ENCODE measurements at places on chromosomes 3 and 15. TPM values are rescaled to one million over a fixed set of nuclear protein-coding genes. Genes with fewer than 3 reads are reported as not detected.
A peak's percentile ranks its signal among the peaks of the same experiment; 100 is the strongest.

Gene CHRFAM7A
- not detected for total RNA-seq

Gene TIPARP
- 50.5 TPM for total RNA-seq

Gene CYP1A2
- total RNA-seq: not detected

Gene MESP2
- not detected for total RNA-seq

Gene CYP8B1
- not detected for total RNA-seq

Gene GOLGA8R
- 1.6 TPM for total RNA-seq

Gene ISLR2
- not detected for total RNA-seq

Gene CCDC54
- total RNA-seq: not detected

DNA sequence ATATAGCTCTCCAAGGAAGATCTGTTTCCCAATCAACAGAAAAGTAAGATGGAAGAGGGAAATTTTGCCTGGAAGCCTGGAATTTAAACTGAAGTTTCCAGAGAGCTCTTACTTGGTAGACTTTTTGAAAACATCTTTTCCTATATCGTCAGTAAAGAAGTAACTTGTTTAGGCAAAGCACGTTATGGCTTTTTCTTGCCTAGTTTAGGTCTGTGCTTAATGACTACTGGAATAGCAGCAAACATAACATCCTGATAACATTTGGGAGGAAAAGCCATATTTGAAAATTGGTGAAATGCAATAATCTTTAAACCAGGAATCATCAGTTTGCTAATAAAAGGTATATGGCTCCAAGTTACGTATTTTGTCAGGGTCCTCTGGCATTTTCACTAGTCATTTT, 160.4 kb upstream of the CGNL1 start:
- H3K4me1 ChIP-seq: peaks cover 64% of the 10 kb centered on the region
- no peak overlapping the region for H3K4me3 ChIP-seq

- no peaks in the 10 kb centered on the region for H3K4me1 ChIP-seq
- H3K4me3 ChIP-seq: no peak overlapping the region
- H3K27me3 ChIP-seq: no peaks in the 10 kb centered on the region
- no peak overlapping the region for H3K27ac ChIP-seq
- DNase-seq: no peak
Measured at GRCh38 chr3:157023226-157023625, 136.7 kb downstream of the CCNL1 start.

- H3K4me1 ChIP-seq: no peaks in the 10 kb centered on the region
- DNase-seq: no peak
- H3K27me3 ChIP-seq: no peaks in the 10 kb centered on the region
- H3K36me3 ChIP-seq: no peaks in the 10 kb centered on the region
- no peak overlapping the region for H3K27ac ChIP-seq
- H3K4me3 ChIP-seq: no peak overlapping the region
Measured at GRCh38 chr15:71170163-71170562, 54.9 kb downstream of the THSD4 start.

GRCh38 chr15:63595065-63595464, 2.1 kb upstream of the FBXL22 start:
- no peak overlapping the region for H3K27ac ChIP-seq
- peaks cover 22% of the 10 kb centered on the region for H3K4me1 ChIP-seq
- H3K36me3 ChIP-seq: peaks cover 32% of the 10 kb centered on the region

DNA sequence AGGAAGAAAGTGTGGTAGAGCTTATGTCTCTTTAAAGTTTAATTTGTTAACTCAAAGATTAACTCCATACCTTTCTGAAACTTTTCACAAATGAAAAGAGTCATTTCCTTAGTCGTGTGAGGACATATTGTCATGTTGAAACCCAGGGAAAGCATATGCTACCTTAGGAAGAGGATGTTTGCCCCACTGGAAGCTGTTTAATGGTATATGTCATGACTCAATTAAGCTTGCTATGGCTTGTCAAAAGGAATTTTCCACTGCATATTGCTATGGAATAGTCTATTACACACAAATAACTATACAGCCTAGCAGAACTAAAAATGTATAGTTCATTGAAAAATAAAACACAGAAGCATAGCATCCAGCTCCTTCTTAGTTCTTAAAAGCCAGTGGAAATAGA, 69.9 kb downstream of the NSUN3 start:
- no peak overlapping the region for H3K27ac ChIP-seq
- H3K27me3 ChIP-seq: no peaks in the 10 kb centered on the region
- no peak overlapping the region for H3K4me3 ChIP-seq
- H3K4me1 ChIP-seq: no peaks in the 10 kb centered on the region

DNA sequence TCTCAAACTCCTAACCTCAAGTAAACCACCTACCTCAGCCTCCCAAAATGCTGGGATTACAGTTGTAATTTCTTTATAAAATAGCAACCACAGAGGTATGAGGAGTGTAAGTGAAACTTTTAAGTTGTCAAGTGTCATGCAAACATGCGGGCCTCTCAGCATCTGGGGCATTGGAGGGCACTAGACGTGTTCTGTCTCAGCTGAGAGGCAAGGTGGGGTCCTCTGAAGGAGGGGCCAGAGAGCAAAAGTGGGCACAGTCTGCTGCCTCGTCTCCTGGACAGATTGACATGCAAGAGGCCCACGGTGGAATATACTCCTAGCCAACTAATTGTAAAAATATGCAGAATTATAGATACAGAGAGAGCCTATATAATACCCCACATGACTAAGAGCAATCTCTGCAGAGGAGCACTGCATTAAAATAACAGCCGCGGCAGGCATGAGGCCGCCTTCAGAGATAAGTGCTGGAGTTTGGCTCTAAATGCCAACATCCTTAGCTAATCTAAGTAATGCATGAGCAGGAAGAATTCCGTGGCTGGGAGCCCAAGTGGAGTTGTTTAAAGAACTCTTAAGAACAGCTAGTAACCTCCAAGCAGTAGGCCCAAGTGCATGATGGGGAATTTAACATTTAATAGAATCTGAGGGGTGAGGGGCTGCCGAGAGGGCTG, 87.8 kb upstream of the RNU6-1 start:
- H3K4me1 ChIP-seq: peaks cover 29% of the 10 kb centered on the region
- H3K27me3 ChIP-seq: no peaks in the 10 kb centered on the region
- no peak overlapping the region for H3K4me3 ChIP-seq
- DNase-seq: peak; percentile 68
- H3K36me3 ChIP-seq: no peaks in the 10 kb centered on the region
- peak overlapping the region; percentile 27 for H3K27ac ChIP-seq

DNA sequence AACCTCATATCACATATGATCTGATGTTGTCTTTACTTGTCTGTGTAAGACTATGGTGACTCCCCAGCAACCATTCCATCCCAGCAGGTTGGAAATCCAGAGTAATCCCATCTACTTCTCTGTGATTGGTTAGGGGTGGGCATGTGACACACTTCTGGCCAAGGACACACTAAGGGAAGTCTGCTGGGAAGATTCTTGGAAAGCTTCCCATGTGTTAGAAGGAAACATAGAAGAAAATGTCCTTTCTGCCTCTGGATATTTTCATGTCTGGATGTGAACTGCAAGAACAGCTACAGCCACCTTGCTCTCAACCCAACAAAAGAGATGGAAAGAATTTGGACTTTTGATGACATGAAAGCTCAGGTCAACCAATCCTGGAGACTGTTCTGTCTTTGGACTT, 2.6 kb upstream of the UBE2Q2 start:
- H3K27ac ChIP-seq: no peak overlapping the region
- 0 out of 2 replicates have a peak, but pooled peaks cover 4% of the 10 kb centered on the region for H3K27me3 ChIP-seq
- H3K4me1 ChIP-seq: peaks cover 17% of the 10 kb centered on the region

- H3K4me3 ChIP-seq: no peak overlapping the region
- no peaks in the 10 kb centered on the region for H3K27me3 ChIP-seq
- H3K4me1 ChIP-seq: peaks cover 21% of the 10 kb centered on the region
- no peak for DNase-seq
- H3K36me3 ChIP-seq: peaks cover 66% of the 10 kb centered on the region
Measured at GRCh38 chr15:63071288-63071909, 28.9 kb downstream of the TPM1 start.

- H3K27ac ChIP-seq: no peak overlapping the region
- H3K4me1 ChIP-seq: peaks cover 10% of the 10 kb centered on the region
- H3K4me3 ChIP-seq: no peak overlapping the region
- H3K36me3 ChIP-seq: no peaks in the 10 kb centered on the region
- no peak for DNase-seq
Measured at GRCh38 chr3:138418601-138419206, 15.7 kb upstream of the ESYT3 start.

GRCh38 chr3:127073941-127074820, 91.3 kb downstream of the PLXNA1 start:
- H3K27ac ChIP-seq: no peak overlapping the region
- no peaks in the 10 kb centered on the region for H3K36me3 ChIP-seq
- no peak for DNase-seq
- H3K4me3 ChIP-seq: no peak overlapping the region
